Activated CD8-positive, alpha-beta memory T cell treated with anti-CD3 and anti-CD28 coated beads, Interleukin-2, amount 10 ng/mL, durations not matched to agents 7 days and 5 days (primary cell): ENCODE measurements at places on chromosomes 3 and 15. TPM values are rescaled to one million over a fixed set of nuclear protein-coding genes. Genes with fewer than 3 reads are reported as not detected.
A peak's percentile ranks its signal among the peaks of the same experiment; 100 is the strongest.

DNA sequence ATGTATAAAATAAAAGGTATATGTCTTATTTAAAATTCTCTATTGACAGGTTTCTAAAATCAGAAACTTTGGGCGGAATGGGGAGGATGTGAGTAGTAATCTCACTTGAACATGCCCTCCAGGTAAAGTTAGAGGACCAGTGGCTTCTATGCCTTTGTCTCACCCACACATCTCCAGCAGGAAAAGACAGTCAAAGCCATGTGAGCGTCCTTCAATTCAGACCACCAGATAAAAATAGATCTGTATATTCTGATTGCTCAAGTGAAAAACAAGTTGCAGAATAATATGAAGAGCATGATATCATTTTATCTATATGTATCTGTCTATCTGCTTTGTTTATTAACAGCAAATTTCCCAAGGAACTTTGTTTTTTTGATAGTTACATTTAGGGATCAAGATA, 152.2 kb downstream of the TMCO5A start:
- DNase-seq: no peak
- no peak overlapping the region for H3K4me3 ChIP-seq
- H3K27ac ChIP-seq: no peak overlapping the region
- peaks cover 22% of the 10 kb centered on the region for H3K4me1 ChIP-seq
- peaks cover 67% of the 10 kb centered on the region for H3K27me3 ChIP-seq

- H3K27me3 ChIP-seq: peaks cover 3% of the 10 kb centered on the region
- peak; percentile 60 for DNase-seq
- H3K36me3 ChIP-seq: peaks cover 4% of the 10 kb centered on the region
- H3K4me1 ChIP-seq: peaks cover 41% of the 10 kb centered on the region
- peak overlapping the region; percentile 39 for H3K4me3 ChIP-seq
Measured at GRCh38 chr3:149621218-149622005, 36.4 kb downstream of the WWTR1 start.

GRCh38 chr15:99467853-99468464, 97.8 kb upstream of the MEF2A start:
- no peak overlapping the region for H3K27ac ChIP-seq
- H3K27me3 ChIP-seq: peaks cover 35% of the 10 kb centered on the region
- H3K4me3 ChIP-seq: no peak overlapping the region
- H3K36me3 ChIP-seq: peaks cover 3% of the 10 kb centered on the region

- H3K27ac ChIP-seq: no peak overlapping the region
- no peaks in the 10 kb centered on the region for H3K27me3 ChIP-seq
- no peaks in the 10 kb centered on the region for H3K4me1 ChIP-seq
- H3K4me3 ChIP-seq: no peak overlapping the region
Measured at GRCh38 chr3:148044151-148044550, 635.0 kb downstream of the ZIC1 start.

GRCh38 chr3:124116906-124117305, 125.0 kb upstream of the ROPN1 start:
- no peak for DNase-seq
- no peaks in the 10 kb centered on the region for H3K36me3 ChIP-seq
- no peaks in the 10 kb centered on the region for H3K4me1 ChIP-seq
- H3K27ac ChIP-seq: no peak overlapping the region

DNA sequence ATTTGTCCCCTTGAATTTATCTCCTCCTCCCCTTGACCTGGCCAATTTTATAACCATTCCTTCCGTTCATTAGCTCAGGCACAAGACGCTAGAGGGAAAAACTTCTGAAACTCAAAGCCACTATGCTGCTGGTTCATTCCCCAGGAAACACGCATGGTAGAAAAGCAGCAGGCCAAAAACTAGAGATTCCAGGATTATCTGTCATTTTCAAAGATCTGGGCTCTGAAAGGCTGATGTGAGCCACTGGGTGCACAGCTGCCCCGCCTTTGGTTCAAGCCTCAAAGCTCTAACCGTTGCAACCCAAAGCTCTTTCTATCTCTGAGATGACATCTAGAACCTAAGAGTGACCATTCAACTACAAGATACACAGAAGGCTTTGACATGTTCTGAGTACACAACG, 6.1 kb downstream of the ANP32A start:
- DNase-seq: no peak
- H3K27ac ChIP-seq: no peak overlapping the region
- peaks cover 64% of the 10 kb centered on the region for H3K4me1 ChIP-seq

GRCh38 chr3:43023066-43023465, 44.0 kb downstream of the GASK1A start:
- no peak for DNase-seq
- peaks cover 26% of the 10 kb centered on the region for H3K4me1 ChIP-seq
- H3K27me3 ChIP-seq: no peaks in the 10 kb centered on the region
- no peak overlapping the region for H3K27ac ChIP-seq
- H3K4me3 ChIP-seq: no peak overlapping the region

GRCh38 chr3:72964633-72965032, 32.0 kb upstream of the PPP4R2 start:
- no peak for DNase-seq
- no peak overlapping the region for H3K27ac ChIP-seq
- no peaks in the 10 kb centered on the region for H3K27me3 ChIP-seq
- no peak overlapping the region for H3K4me3 ChIP-seq

GRCh38 chr3:5296362-5296761, 108.9 kb downstream of the EDEM1 start:
- no peak overlapping the region for H3K27ac ChIP-seq
- H3K4me1 ChIP-seq: peaks cover 4% of the 10 kb centered on the region
- no peak overlapping the region for H3K4me3 ChIP-seq
- no peaks in the 10 kb centered on the region for H3K36me3 ChIP-seq

GRCh38 chr3:158668506-158668905, 3.9 kb downstream of the LXN start:
- no peak overlapping the region for H3K4me3 ChIP-seq
- no peak overlapping the region for H3K27ac ChIP-seq
- H3K4me1 ChIP-seq: peaks cover 17% of the 10 kb centered on the region
- no peak for DNase-seq

TRIM42 gene
- total RNA-seq: not detected

HRG gene
- not detected for total RNA-seq

DNA sequence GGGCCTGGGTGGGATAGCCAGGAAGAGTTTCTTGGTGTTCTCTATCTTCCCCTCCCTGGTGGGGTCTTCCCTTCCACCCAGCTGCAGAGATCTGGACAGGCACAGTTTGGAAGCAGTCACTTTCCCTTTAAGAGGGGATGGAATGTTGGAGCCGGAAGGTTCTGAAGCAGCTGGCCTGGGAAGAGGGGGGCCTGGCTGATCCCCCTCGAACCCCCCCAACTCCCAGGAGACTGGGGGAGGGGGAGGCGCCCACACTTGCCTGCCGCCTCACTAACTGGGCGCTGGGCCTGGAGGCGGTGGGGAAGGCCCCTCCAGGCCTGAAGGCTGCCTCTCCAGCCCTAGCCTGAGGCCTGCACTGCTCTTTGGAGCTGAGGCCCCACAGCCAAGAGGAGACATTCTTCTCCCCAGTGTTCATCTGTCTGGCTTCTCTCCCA, 1.4 kb downstream of the DVL3 start:
- H3K4me1 ChIP-seq: peaks cover 33% of the 10 kb centered on the region
- no peaks in the 10 kb centered on the region for H3K27me3 ChIP-seq
- H3K27ac ChIP-seq: peak overlapping the region; percentile 74
- H3K36me3 ChIP-seq: peaks cover 2% of the 10 kb centered on the region

DNA sequence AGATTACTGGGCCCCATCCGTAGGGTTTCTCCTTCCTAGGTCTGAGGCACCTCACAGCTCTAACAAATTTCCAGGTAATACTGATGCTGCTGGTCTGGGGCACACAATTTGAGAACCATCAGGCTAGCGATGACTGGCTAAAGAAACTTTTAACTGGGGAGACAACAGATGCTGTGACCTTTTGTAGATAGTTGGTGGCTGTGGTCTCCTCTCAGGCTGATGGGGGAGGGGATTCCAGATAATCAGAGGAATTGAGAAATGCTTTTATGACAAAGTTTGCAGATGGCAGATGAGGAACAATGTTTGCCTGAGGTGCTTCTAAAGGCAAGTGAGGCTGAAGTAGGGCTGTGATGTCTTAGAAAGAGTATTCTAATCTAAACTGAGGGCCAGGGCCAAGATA, 13.8 kb upstream of the CCR9 start:
- no peak for DNase-seq
- no peak overlapping the region for H3K27ac ChIP-seq
- H3K27me3 ChIP-seq: peaks cover 79% of the 10 kb centered on the region
- peaks cover 53% of the 10 kb centered on the region for H3K4me1 ChIP-seq
- no peak overlapping the region for H3K4me3 ChIP-seq

DNA sequence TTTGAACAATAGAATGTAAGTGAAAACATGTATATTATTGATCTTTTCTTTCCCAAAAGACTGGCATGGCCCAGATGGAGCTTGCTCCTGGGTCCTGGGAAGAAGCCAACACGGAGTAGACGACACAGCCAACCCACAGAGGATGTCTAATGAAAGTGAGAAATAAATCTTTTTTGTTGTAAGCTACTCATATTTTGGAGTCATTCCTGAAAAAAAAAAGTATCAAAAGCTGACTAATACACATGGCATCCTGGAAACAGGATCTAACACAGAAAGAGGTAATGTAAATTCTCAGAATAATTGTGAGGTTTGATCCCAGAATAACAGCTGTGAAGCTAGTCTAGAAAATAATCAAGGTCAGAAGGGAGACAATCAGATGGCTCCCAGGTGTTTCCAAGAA, 12.6 kb upstream of the FRMD5 start:
- DNase-seq: no peak
- peaks cover 17% of the 10 kb centered on the region for H3K27me3 ChIP-seq
- no peak overlapping the region for H3K27ac ChIP-seq
- H3K4me3 ChIP-seq: no peak overlapping the region
- no peaks in the 10 kb centered on the region for H3K36me3 ChIP-seq

- no peaks in the 10 kb centered on the region for H3K27me3 ChIP-seq
- DNase-seq: peak; percentile 86
- peaks cover 18% of the 10 kb centered on the region for H3K4me1 ChIP-seq
- no peak overlapping the region for H3K4me3 ChIP-seq
Measured at GRCh38 chr15:40782609-40783227, 12.9 kb downstream of the C15orf62 start.

P2RY14 gene
- 2.2 TPM for total RNA-seq

HTR3E gene
- not detected for total RNA-seq

GRCh38 chr15:52636459-52636858, 42.7 kb downstream of the ATOSA start:
- DNase-seq: no peak
- no peak overlapping the region for H3K4me3 ChIP-seq
- H3K4me1 ChIP-seq: peaks cover 7% of the 10 kb centered on the region

DNA sequence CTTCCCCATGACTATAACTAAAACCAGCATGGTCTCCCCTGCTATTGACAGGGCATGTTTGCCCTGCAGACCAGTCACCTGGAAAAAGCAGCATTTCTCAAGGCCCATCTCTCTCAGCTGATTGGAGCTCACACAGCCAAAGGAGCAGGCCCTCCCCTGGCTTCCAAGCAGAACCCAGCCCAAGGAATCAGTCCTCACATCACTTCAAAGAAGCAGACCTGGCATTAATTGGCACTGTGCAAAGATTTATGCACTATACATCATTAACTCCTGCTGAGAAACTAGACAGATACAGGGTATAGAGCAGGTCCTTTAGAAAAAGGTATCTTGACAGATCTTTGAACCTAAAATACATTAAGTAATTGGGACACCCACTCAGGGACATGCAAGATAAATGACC, 323.8 kb upstream of the PPP2R3A start:
- H3K4me3 ChIP-seq: no peak overlapping the region
- DNase-seq: no peak
- no peaks in the 10 kb centered on the region for H3K27me3 ChIP-seq
- H3K4me1 ChIP-seq: no peaks in the 10 kb centered on the region
- H3K36me3 ChIP-seq: no peaks in the 10 kb centered on the region

SYNM gene
- 1.5 TPM for total RNA-seq

ADAMTS17 gene
- 1.9 TPM for total RNA-seq

DNA sequence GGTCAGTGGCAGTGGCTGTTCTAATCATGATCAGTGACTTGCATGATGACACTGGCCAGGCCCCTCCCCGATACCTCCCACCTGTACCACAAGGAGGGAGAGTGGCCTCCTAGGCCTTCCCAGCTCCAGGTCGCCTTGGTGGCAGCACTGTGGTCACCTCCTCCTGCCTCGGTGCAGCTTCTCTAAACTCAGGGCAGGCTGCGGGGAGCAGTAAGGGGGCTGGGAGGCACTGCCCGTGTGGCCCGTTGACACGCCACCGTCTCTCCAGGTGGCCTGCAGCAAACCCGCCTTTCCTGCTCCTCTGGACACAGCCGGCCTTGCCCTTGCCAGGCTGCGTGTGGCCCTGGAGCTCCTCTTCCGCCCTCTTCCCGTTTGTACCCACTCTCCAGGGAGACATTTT, 184.1 kb downstream of the XXYLT1 start:
- no peaks in the 10 kb centered on the region for H3K36me3 ChIP-seq
- no peak for DNase-seq
- H3K4me3 ChIP-seq: no peak overlapping the region
- peaks cover 4% of the 10 kb centered on the region for H3K4me1 ChIP-seq
- peaks cover 2% of the 10 kb centered on the region for H3K27me3 ChIP-seq

- DNase-seq: no peak
- H3K36me3 ChIP-seq: no peaks in the 10 kb centered on the region
- peaks cover 10% of the 10 kb centered on the region for H3K27me3 ChIP-seq
- H3K4me1 ChIP-seq: peaks cover 2% of the 10 kb centered on the region
Measured at GRCh38 chr3:42375121-42375800, 35.1 kb downstream of the LYZL4 start.

DNA sequence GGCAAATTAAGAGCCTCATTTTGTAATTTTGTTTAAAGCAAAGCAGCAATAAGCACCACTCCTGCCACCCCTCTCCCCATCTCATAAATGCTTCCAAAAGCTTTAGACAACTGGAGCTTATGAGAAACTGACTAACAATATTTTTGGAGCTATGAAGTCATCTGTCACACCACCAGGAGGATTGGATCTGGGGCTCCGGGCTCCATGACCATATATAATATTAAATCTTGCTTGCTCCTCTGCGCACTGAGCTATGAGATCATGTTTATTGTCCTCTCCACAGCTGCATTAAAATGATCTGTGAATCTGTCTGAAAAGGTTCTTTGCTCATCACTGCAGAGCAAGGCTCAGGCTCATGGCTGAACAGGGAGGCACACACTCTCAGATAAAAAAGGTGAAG, 323.7 kb downstream of the ZNF621 start:
- H3K4me1 ChIP-seq: no peaks in the 10 kb centered on the region
- no peaks in the 10 kb centered on the region for H3K36me3 ChIP-seq

LARP6 gene
- total RNA-seq: not detected

DNA sequence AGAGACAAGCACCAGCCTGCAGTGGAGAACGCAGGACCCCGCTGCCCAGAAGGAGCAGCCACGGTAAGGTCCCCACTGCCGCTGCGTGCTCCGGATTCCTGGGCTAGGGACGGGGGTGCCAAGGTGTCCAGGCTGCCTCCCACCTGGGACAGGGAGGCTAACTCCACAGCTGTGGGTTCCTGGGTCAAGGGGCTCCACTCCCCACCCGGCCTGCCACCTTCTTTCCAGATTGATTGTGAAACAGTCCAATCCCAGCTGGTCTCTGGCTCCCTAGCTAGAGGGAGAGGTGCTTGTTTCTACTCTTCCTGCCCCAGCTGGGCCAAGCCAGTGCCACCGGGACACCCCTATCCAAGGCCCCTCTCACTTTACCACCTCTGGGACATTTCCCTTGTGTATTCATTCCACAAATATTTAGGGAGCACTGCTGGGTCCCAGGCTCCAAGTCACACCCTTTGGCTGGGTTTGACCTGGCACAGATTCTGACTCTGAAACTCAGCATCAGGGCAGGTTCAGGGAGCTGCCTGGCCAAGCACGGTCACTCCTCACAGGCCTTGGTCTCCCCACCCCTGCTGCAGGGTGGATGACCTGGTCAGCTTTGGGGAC, 1.9 kb downstream of the PAK6 start:
- H3K27ac ChIP-seq: no peak overlapping the region
- DNase-seq: no peak
- H3K36me3 ChIP-seq: no peaks in the 10 kb centered on the region

GRCh38 chr3:65788461-65788860, 250.3 kb downstream of the MAGI1 start:
- H3K4me3 ChIP-seq: no peak overlapping the region
- H3K27me3 ChIP-seq: no peaks in the 10 kb centered on the region
- DNase-seq: no peak
